ENCODE measurements at places on chromosomes 12 and 14.

DNA sequence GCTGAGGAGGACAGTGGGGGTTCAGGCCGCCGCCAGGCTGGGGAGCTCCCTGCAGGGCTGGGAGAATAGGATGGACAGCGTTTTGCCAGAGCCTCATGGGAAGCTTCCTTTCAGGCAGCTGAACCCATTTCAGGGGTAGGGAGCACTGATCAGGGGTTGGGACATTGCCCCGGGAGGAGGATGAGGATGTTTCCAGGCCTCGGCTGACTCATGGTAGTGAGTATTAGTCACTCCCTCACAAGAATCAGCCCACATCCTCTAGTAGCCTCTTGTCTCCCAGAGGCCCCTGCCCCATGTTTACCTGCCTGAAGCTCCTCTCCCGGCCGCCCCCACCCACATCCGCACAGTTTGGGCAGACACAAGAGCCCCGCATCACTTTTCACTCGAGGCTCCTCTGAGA, 89.8 kb downstream of the ZFP36L1 start:
- DNase-seq: no peak

- no peak for DNase-seq
These were observed 84.4 kb downstream of the NINJ2 start for GRCh38 chr12:578748-579419.

DNA sequence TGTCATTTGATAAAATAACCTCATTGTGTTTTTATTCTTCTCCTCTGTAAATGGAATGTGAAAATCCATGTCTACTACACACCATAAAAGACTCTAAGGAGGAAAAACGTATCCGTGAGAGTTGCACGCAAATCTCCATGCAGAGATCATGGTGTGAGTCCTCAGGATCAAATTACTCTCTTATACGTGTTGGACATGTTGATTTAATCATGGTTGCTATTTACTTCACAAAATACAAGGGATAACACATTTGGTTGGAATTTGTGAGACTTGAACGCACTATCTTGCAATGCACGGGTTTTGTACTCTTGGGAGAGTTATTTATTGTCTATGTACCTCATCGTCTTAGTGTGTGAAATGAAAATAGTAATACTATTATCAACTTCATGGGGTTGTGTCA, 128.0 kb upstream of the RASSF8 start:
- no peak for DNase-seq

DNA sequence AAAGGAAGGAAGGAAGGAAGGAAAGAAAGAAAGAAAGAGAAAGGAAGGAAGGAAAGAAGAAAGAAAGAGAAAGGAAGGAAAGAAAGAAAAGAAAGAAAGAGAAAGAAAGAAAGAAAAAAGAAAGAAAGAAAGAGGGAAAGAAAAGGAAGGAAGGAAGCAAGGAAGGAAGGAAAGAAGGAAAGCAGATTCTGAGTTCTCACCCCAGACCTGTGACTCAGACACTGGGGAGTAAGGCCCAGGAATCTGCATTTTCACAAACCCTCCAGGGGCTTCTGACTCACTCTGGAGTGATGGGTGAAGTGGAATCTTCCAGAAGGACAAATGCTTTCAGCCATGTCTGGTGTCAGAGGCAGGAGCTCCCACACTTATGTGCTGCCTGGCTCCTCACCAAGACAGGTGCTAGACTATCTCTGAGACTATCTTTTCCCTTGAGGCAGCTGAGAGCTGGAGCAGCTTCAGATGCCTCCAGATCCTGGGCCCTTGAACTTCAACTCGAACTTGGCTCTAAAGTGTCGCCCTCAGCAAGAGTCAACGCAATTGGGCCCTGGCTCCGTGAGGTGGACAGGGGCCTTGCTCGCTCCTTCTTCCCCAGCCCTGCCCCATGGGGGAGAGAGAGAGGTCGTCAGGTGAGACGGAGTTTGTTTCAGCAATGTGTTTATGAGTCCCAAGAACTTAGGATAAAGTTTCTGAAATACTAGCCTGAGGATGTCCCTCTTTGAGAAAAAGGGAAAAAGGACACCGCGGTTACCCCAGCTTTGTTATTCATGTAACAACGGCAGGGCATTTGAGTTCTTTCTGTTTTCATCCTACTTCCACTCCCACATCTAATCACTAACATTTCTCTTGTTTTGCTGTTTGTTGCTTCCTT, 19.8 kb upstream of the SCARB1 start:
- DNase-seq: no peak

DNA sequence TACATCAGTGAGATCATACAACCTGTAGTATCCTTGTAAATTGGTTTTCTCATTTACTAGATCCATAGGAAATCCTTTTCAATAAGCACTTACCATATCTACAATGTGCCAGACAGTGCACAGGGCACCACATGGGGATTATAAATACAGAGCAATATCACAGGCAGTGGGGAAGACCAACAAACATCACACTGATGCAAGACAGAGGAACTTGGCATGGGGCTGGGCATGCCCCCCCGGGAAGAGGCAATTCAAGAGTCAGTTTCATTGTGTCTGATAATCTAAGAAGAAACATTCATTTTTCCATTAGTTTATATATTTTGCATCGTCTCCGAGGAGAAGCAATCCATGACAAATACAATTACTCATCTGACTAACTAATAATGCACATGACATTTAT, 16.2 kb downstream of the NT5DC3 start:
- DNase-seq: no peak

DNA sequence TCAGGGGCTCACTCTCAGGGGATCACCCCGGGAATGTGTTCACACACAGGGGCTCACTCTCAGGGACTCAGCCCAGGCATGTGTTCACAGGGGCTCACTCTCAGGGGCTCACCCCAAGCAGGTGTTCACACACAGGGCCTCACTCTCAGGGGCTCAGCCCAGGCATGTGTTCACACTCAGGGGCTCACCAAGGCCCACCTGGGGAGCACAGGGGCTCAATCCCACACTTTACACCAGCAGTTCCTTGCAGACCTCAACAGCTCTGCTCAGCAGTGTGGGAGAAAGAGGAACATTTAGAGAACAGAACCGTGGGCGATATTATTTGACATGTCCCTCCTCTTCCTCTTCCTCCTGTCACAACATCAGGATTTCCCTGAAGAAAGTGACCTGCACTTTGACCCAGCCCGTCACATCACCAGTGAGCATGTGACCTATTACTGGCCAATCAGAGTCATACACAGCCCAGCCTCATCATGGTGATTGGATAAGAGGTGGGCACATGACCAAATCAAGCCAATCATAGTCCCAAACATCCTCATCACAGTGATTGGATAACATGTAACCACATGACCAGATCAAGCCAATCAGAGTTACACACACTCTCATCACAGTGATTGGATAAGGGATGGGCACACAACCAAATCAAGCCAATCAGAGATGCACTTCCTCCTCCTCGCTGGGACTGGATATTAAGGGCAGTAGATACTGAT, 359.4 kb upstream of the SFSWAP start:
- DNase-seq: no peak

GRCh38 chr12:53205747-53206419, 1.2 kb downstream of the ITGB7 start:
- no peak for DNase-seq

- no peak for DNase-seq
These were observed 74.8 kb downstream of the C14orf132 start for GRCh38 chr14:96114002-96114401.

- DNase-seq: no peak
These were observed 18.4 kb downstream of the PRKAB1 start for GRCh38 chr12:119686355-119686754.

DNA sequence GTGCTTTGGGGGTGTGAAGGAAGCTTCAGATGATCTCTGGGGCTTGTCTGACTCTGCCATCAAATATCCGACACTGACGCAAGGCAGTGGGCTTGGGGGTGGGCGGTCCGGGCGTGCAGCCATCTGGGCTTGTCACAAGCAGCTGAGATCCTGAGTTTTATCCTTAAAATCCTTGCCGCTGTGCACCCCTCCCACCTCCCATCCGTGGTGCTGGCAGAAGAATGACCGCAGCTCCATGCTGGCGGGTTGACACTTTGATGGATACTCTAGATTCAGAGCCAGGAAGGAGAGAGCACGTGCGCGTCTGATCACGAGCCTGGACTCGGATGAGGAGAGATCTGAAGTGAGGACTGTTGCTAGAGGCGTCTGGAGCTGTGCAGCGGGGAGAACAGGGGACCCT, 3.0 kb downstream of the ZFYVE21 start:
- no peak for DNase-seq

- no peak for DNase-seq
These were observed 219.2 kb downstream of the PDZRN4 start for GRCh38 chr12:41407232-41407799.

- no peak for DNase-seq
These were observed 71.2 kb downstream of the IRF2BPL start for GRCh38 chr14:76957224-76957891.

GRCh38 chr12:93441081-93441616, 598 bp downstream of the UBE2N start:
- no peak for DNase-seq

DNA sequence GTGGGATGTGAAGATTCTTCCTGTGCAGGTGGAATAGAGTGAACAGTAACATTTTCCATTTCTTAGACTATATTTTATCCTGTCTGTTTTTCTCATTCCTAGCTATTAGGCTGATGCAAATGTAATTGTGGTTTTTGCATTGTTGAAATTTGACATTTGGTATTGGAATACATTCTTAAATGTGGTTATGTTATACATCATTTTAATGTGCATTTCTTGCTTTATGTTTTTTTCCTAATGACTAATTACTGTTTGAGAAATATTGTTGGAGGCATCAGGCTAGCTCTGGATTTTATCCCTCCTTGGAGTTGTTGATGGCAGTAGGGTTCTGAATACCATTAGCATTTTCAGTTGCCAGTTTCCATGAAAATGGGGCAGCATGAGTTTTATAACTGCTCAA, 75.9 kb upstream of the GNG2 start:
- DNase-seq: no peak

GRCh38 chr12:28540324-28540714, 350.1 kb downstream of the CCDC91 start:
- no peak for DNase-seq

- no peak for DNase-seq
These were observed 164.8 kb downstream of the DERA start for GRCh38 chr12:16075887-16076286.

- no peak for DNase-seq
These were observed 3.3 kb upstream of the RASAL1 start for GRCh38 chr12:113138826-113139225.

- DNase-seq: no peak
These were observed 212.4 kb upstream of the FLRT2 start for GRCh38 chr14:85317491-85318021.
